ENCODE measurements at places on chromosomes 1 and 21.

GRCh38 chr1:157233131-157233530, 94.9 kb upstream of the ETV3 start:
- no peak for DNase-seq

DNA sequence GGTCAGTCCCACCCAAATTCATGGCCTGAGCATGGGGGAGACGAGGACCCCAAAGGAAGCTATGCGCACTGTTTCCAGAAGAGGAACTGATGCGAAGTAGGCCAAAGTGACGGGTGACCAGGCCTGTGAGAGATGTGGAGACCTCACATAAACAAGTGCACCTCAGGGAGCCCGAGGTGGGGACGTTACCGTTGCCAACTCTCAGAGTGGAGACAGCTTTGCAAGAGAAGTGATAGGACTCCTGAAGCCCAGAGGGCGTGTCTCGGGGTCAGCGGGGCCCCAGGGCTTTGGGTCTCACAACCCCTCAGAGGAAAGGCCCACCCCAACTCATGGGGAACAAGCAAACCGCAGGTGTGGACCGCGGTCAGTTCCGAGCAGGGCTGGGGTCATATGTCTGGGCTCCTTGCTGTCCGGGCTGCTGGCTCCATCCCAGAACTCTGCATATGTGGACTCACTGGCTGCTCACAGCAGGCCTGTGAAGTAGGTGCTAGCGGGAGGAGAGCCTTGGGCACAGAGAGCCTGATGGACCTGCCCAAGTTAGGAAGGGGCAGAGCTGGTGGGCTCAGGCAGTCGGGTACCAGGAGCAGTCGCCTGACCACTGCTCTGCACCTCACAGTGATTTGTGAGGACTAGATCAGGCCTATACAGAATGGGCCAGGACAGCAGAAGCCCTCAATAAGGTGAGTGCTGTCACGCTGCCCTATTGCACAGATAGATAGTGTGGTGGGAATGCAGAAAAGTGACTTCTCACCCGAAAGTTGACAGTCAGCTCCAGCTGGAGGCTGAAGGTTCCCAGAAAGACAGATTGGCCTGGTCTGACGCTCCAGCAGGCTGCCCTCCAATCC, 26.2 kb downstream of the STUM start:
- DNase-seq, result no peak

- no peak for DNase-seq
These were observed 42.8 kb upstream of the KRTAP11-1 start for GRCh38 chr21:30924146-30924700.

DNA sequence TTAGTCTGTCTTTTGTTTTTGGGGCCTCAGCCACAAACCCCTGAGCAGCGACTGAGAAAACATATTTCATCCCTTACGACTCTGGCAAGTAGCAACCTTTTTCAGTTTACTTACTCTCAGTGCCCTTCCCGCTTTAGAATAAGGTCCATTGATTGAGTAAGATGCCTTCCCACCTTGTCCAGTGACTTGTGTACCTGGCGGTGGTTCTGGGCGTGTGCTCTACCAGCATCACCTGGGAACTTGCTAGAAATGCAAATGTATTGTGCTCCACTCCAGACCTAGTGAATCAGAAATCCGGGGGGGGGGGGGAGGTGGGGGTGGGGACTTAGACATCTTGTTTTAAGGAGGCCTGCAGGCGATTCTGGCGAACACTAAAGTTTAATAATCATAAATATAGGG, 72.1 kb downstream of the S1PR1 start:
- no peak for DNase-seq

DNA sequence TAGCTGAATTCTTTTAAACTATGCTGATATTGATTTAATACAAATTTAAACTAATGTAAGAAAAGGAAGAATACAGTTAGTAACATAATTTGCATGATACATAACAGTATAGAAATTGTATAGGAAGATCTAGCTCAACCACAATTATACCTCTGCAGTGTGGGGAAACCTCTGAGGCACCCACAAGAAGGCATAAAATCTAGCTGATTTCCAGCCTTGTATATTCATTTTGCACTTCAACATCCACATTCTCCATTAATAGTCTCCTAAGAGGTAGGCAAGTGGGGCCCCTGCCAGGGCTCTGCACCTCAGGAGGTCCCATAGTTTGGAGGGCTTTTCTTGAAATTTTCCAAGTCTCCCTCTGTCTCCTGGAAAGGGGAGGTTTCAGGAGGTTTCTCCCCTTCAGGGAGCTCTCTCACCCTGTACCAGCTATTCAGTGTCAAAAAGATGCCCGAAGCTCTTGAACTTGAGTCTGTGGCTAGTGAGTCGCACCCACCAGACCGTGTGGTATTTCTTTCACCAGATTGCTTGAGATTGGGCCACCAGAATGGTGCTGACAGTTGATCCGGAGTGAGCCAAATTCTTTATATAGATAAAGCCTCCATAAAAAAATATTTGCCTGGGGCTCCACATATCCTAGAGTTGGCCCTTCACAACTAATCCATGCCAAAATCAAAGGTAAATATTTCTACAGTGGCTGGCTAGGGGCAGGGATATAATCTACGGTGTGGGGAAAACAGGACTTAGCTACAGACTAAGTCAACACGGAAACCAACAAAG, 108.2 kb downstream of the TIAM1 start:
- DNase-seq, result no peak

DNA sequence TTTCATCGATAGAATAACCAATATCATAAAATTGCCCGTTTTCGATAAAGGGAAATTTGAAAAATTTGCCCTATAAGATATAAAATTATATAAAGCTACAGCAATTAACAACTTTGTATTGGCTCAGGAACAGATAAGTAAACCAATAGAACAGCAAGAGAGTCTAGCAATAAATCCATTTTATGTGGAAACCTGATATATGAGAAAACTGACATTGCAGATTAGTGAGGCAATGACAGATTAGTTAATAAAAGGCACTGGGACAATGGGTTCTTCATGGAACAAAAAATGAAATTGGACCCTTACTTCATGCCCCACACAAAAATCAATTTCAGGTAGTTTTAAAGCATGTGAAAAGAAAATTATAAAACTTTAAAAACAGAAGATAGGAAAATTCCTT, 169.9 kb upstream of the ST6GALNAC5 start:
- DNase-seq, result no peak

DNA sequence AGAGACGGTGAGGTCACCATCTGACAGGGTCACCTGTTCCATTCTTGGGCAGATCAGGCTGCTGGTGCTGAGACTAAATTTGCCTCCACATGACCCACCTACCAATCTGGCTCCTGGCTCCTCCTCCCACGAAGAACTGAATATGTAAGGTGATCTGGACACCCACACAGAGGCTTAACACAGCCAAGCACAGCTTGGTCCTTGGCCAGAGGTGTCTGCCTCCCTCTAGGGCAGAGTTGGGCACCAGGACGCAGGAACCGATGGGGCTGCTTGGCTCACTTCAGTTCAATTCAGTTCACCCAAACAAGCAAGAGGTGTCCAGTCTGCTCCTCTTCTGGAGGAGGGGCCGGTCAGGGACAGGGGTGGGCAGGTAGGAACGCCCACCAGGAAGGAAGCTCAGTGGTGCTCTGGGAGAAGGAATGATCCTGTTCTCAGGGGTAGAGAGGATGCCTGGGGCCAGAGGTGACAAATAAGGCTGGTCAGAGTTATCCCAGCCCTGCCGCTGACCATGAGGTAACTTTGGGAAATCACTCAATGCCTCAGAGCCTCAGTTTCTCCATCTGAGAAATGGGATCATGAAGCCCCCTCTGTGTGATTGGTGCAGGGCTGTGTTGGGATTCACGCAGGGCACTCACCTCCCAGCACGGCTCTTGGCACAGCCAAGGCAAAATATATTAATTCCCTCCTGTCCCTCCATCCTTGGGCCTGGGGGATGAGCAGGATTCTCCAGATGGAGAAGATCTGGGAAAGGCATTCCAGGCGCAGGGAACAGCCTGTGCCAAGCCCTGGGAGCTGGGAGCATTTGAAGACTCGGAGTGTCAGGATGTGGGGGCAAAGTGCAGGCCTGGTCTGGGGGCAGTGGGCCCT, 284.5 kb downstream of the PTPRU start:
- no peak for DNase-seq

- DNase-seq, result peak; percentile 70
These were observed 2.9 kb upstream of the PDZK1IP1 start for GRCh38 chr1:47192458-47193384.

- DNase-seq, result no peak
These were observed 13.6 kb downstream of the RHBG start for GRCh38 chr1:156382561-156382960.

GRCh38 chr1:226772446-226773139, 33.5 kb upstream of the ITPKB start:
- DNase-seq, result no peak

DNA sequence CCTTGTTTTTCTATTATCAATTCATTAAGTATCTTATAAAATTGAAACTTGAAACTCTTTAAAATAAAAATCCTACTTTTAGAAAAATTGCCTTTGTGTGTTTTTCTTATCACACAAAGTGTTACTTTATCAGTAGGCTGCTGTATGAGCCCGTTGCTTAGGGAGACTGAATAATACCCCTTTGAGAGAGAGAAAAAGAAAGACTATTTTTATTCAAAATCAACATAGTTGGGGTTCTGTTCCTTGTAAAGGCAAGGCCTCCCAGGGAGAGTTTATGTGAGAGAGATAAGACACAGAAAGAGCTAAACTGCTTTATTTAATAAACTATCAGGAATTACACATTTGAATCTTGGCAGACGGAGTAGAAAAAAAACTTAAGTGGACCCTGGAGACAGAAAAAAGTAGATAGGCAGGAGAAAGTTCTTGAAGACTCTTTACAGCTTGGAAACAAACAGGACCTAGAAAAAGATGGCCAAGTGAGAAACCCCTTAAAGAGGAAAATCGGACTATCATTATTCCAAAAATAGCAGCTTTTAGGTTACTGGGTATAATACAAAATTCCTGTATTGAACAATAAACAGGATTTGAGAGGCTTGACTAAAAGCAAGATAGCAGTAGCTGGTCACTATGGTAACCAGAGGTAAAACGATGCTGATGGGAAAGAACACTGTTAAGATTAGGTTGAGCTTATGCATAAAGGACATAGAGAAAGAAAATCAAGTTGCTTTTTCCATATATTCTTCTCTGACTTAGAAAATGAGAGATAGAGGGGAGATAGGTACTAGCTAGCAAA, 170.9 kb downstream of the LRRC7 start:
- no peak for DNase-seq

GRCh38 chr1:171222936-171223335, 25.4 kb upstream of the FMO1 start:
- no peak for DNase-seq

DNA sequence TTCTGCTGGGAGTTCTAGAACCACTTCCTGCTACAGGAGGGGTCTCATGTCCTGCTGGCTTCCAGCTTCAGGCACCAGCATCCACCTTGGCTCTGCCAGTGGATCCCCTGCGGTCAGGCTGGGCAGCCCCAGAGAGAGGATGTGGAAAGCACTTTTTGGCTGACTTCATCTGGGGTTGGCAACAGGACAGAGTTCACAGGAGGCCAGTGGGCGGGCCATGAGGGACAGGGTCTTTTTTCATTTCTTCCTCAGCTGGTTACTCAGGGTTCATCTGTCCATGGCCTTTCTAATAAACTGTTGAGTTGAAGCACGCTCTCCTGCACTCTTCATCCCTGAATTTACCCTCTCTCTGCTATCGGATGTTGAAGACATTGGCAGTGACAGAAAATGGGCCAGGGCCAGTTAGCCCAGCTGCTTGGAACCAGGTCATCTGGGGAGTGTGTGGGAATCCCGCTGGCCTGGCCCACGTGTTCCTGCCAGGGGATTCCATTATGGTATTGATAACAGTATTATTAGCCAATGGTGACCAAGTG, 45.2 kb downstream of the RPS6KA1 start:
- DNase-seq, result no peak

DNA sequence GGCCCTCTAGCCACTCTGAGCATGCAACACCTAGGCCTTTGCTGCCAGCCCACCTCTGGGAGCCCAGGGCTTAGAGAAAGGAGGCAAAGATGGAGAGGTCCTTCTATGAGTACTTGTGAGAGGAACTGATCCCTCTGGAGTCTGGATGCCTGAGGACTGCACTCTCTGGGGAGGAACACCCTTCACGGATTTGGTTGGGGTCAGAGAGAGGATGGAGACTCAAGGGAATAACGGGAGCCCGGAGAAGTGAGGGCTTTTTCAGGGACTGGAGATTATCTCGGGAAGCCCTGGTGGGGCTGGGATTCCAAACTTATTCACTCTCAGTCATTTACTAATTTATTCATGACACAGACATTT, 413 bp upstream of the C1orf232 start:
- DNase-seq, result no peak

GRCh38 chr1:87062687-87063086, 148.3 kb downstream of the HS2ST1 start:
- DNase-seq, result no peak

DNA sequence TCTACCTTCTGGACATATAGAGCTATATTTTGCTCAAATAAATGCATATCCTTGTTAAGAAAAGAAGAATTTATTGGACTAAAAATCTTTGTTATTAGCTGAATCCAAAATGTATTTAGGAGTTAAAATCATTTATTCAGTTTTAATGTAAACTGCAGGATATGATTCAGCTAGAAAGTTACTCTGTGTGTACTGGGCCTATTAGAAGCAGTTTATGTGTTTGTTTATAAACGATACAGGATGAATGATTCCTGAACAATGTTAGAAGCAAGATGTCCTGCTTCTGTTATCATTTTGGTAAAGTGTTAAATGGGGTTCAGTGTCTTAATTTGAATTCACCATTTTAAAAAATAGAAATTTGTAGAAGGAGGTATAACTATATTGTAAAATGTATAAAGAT, 549.2 kb upstream of the ZRANB2 start:
- DNase-seq, result no peak

- DNase-seq, result no peak
These were observed 28.7 kb upstream of the TTLL10 start for GRCh38 chr1:1144843-1145546.

DNA sequence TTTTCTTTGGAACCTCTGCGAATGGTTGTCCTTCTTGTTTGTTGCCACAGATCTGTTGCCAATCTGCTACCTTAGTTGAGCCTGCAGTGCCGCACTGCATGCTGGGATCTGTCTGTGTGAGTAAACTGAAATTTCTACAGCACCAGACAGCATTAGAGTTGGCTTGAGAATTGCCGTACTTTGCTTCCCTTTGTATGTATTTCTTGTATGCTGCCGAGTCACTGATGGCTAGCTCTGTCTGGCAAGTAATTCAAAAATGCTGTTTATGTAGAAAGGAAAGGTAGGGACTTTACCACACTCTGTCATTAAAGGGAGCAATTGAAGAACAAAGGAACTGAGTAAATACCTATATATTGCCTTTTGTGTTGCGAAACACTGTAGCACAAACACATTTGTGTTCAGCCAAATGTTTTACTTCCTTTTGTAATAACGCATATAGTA, 857.4 kb downstream of the USP25 start:
- no peak for DNase-seq

DNA sequence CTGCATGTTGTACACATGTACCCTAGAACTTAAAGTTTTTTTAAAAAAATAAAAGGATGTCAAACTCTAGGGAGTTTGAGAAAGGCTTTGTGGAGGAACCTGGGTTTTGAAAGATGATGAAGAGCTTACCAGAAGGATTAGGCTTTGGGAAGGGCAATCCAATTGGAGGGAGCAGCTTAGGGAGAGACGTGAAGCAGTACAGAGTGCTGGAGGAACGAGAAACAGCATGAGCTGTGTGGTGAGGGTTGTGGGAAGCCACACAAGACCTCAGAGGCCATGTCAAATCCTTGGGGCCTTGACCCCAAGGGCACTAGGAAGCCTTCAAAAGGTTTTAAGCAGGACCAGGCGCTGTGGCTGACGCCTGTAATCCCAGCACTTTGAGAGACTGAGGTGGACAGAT, 8.4 kb upstream of the KPNA6 start:
- DNase-seq, result no peak

GRCh38 chr1:173476197-173476664, 904 bp upstream of the PRDX6 start:
- no peak for DNase-seq

- peak; percentile 49 for DNase-seq
These were observed 34.8 kb downstream of the MX1 start for GRCh38 chr21:41460578-41461527.
